ENCODE measurements at places on chromosomes 5 and 9.

- DNase-seq = no peak
These were observed 12.4 kb upstream of the IL17B start for GRCh38 chr5:149391524-149391923.

GRCh38 chr5:76831110-76831452 lies 12.3 kb downstream of the F2RL1 start:
- no peak for DNase-seq

DNA sequence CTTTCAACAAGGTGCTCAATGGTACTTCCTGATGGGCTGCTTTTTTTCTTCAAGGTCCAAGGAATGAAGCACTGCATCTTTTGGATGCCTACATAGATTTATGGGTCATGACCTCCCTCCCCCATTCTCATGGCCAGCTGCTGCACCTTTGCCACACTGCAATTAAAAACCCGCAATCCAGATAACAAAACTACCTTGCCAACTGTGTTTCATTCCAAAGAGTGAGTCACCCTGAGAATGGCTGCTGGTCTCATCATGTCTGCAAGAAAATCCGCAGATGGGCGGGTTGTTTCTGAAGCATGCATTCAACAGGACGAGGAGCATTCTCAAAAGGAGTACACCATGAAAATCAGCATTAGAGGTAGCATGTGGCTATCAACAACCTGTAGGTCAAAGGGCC lies 139.8 kb downstream of the ELAVL2 start:
- DNase-seq = no peak

DNA sequence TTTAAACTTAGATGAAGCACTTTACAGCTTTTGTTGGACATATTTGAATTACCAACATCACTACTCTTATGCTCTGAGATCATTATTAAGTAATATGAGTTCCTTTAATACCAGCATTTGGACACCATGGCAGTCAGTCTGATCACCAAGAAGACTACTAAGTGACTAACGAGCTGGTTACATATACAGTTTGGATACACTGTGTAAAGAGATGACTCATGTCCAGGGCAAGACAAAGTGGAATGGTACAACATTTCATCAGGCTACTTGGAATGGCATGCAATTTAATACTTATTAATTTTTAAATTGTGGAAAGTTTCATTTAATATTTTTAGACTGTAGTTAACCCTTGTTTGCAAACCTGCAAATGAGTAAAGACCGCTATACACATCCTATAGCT lies 237.4 kb upstream of the PRDM9 start:
- no peak for DNase-seq

DNA sequence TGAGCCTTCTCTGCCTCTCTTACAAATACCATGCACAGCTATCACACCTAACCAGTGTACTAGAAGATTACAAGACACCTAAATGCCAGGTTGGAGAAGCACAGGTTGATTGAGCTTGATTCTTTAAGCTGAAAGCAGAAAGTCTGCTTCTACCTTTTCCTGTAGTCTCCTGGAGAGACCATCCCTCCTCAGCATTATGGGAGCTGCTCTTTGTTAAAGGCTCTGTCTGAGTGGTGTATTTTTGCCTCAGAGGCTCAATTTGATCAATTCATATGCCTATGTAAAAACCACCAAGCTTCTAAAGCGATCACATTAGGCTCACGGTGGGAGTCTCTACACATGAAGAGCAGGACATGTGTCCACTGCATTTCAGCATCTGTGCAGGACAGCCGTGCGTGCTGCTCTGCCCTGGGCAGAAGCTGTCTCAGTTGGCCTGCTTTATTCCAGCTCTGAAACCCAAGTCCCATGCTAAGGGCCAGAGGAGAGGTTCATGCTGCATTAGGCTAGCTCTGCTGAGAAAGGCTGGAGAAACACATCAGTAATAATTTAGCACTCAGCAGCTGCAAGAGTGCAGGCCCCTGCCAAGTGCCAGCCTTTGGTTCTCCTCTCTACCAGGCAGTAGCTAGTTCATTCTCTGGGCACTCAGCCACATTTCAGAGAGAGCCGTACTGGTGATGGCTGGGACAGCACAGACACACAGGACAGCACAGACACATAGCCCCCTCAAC lies 41.7 kb downstream of the TMEM167A start:
- no peak for DNase-seq

DNA sequence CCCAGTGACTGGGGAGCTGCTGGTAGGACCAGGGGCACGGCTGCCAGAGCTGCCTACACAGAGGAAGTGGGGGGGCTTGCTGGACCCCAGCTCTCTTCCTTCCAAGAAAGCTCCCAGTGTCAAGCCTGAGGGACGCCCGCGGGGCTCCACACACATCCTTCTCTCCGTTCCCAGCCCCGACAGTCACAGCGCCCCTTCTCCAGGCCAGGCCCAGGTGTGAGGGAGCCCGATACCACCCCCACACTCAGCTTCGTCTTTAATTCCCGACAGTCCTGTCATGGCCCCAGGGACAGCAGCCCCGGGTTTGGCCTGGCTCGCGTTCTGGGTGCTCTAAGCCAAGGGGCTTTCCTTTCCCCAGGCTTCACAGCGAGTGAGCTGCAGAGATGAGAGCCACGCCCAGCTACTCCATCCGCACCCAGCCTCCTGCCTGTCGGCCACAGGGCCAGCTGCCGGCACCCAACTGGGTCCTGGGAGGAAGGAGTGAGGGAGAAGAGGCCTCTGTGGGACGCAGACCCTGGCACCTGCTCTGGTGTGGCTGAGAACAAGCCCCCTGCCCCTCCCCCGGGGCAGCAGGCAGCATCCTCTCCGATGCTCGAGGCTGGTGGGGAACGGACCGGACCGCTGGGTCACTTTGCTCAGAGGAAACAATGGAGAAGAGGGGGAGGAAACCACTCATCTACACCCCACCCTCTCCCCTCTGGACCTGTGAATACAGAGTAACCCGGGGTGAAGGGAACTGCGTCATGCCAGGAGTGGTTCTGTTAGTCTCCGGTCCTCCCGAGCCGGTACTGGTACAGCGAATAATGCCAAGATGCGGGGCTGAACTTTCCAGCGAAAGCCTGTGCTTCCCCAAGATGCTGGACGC lies 53.9 kb upstream of the PHYKPL start:
- peak; percentile 40 for DNase-seq

GRCh38 chr5:2335733-2336515 lies 415.6 kb downstream of the IRX2 start:
- no peak for DNase-seq

DNA sequence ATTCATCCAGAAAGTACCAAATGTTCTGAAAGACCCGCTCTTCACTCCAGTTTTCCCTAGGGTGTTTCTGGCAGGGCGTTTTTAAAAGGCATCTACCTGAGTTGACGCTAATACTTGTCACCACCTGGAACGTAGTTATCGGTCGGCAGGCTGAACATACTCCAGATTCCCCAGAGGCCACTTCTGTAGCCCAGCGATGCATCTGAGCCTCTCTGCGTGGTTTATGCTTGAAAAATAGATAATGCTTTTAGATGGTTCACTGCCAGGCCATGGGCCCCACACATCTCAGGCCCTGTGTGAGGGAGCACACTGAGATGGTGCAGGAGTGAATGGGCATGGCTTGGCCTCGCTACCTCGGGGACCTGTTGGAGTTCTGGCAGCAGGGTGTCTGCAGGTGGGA lies 33.0 kb upstream of the NCS1 start:
- no peak for DNase-seq

GRCh38 chr5:1552521-1553255 lies 28.9 kb upstream of the LPCAT1 start:
- peak; percentile 44 for DNase-seq

GRCh38 chr5:41539454-41539853 lies 29.1 kb upstream of the PLCXD3 start:
- DNase-seq = no peak

- DNase-seq = no peak
These were observed 29.1 kb upstream of the ANKRD31 start for GRCh38 chr5:75265731-75266130.

GRCh38 chr5:127003798-127004495 lies 26.4 kb downstream of the MARCHF3 start:
- peak; percentile 66 for DNase-seq

- no peak for DNase-seq
These were observed 136.7 kb downstream of the MPDZ start for GRCh38 chr9:13142776-13143175.

- no peak for DNase-seq
These were observed 493.4 kb upstream of the COX7C start for GRCh38 chr5:86124333-86124732.
